ENCODE measurements at places on chromosomes 12 and 14.

GRCh38 chr12:117272690-117273089 lies 82.4 kb upstream of the FBXO21 start:
- DNase-seq: no peak

DNA sequence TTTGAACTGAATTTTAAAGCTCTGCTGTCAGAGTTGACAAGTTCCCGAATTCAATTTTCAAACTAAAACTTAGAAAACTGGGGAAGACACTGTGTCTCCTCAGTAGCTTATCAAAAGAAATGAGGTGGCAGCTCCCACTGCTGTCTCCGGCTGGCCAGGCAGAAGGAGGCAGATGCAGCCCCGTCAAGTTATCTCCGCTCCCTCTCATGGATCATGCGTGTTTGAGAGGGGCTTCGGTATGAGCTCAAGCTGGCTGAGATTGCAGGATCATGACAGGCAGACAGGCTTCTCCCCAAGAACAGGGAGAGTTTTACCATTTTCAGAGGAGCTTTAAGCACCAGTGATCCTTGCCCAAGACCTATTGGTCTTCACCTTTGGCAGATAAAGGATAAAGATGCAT lies 88.8 kb downstream of the NEDD1 start:
- DNase-seq: no peak

DNA sequence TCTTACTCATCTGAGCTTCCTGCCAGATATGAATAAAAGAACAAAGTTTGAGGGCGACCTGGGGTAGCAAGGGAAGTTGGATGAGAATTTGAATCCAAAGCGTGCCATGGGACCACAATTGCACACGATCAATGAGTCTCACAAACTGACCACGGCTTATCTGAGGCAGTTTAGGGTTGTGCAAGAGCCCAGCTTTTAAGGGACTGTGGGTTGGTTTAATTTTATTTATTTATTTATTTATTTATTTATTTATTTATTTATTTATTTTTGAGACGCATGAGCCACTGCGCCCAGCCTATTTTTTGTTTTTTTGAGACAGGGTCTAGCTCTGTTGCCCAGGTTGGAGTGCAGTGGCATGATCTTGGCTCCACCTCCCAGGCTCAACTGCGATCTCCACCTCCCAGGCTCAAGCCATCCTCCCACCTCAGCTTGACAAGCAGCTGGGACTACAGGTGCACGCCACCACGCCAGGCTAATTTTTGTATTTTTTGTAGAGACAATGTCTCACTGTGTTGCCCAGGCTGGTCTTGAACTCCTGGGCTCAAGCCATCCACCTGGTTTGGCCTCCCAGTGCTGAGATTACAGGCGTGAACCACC lies 1.1 kb downstream of the AMDHD1 start:
- no peak for DNase-seq

DNA sequence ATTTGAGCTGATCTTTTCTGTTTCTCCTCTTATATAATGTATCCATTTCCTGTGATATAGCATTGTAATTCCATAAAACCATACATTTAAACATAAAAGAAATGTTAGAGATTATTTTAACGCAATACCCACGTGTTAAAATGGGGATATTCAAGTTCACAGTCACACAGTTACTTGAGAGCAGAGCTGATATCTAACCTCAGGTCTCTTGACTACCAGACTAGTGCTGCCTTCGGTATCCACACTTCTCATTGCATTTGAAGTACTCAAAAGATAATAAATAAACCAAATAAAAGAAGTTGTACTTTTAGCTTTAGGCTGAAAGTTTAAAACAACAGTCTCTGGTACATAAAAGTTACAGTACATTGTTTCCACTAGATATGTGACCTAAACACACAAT lies 2.9 kb downstream of the CLECL1 start:
- DNase-seq: no peak

- DNase-seq: peak; percentile 77
Observed at GRCh38 chr12:55188974-55189556, 31.8 kb upstream of the OR10A7 start.

GRCh38 chr12:54040148-54040494 lies 7.3 kb downstream of the HOXC5 start:
- DNase-seq: no peak

DNA sequence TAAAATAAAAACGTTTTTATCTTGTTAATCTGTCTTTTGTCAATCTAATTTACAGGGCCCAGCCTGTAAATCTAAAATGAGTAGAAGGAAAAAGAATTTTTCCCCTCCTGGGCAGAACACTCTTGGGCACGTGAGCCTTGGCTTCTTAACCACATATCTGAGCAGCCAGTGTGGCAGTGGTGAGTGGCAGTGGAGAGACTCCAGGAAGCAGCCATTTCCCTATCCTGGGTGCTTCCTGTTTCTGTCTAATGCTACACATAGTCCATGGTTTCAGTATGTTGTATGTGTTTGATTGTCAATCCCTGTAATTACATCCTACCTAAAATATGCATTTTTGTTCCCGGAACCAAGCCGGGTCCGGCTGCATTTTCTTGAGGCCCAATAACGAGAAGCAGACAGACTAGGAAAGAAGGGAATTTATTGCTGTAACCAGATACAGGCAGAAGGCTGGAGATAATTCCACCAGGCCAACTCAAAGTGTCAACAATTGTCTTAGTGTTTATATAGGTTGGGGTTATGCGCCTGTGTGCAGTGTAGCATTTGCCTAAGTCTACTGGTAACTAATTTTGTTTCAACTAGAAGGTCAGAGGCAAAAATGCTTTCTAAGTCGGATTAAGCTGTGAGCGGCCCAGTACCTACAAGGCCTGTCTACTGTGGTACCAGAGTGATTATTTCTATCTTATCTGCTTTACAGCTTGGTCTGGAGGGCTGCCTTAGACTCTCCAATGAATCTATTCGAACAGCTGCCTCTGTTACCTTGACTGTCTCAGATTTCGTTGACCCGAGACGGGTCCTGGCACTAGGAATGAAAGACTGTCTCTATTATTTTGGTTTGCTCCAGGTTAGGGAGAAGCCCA lies 82.4 kb upstream of the RESF1 start:
- DNase-seq: no peak

- DNase-seq: no peak
Observed at GRCh38 chr14:85205875-85206274, 324.1 kb upstream of the FLRT2 start.

DNA sequence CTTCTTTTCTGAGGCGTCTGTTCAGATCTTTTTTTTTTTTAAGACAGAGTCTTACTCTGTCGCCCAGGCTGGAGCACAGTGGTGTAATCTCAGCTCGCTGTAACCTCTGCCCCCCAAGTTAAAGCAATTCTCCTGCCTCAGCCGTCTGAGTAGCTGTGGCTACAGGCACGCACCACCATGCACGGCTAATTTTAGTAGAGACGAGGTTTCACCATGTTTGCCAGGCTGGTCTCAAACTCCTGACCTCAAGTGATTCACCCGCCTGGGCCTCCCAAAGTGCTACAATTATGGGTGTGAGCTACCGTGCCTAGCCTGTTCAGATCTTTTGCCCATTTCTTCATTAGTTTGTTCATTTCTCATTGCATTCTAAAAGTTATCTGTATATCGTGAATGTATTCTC lies 55.1 kb upstream of the DBX2 start:
- DNase-seq: no peak

GRCh38 chr14:23933108-23933741 lies 20.3 kb upstream of the DHRS4 start:
- no peak for DNase-seq

DNA sequence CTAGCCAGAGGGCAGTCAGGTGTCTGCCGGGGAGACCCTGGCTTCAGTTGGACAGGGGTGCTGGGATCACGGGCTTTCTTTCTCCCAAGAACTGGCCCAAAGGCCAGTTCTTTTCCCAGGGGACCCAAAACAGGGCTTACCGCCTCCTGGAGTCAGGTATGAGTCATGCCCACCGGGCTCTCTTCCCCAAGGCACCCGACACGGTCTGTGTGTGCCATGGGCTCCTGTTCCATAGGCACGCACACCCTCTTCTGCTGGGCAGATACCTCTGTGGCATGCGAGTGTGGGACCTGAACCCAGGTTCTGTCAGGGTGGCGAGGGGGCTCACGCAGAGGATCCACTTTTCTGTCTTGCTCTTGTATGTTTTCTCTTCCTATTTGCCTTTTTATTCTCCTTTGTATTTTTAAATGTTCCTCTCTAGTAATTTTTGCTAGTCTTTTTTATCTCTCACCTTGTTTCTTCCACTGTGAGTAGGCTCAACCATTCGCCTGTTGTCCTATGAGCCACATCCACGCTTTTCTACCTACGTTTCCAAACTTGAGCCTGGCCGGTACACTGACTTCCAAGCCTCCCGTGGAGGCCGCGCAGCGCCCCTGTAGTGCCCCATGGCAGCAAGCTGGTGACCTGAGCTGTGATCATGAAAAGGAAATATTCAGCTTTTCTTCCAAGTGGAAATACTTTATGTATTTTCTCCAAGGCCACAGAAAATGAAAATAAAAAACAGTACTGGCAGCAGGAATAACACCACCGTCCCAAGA lies 362.2 kb downstream of the CACNA1C start:
- DNase-seq: no peak

DNA sequence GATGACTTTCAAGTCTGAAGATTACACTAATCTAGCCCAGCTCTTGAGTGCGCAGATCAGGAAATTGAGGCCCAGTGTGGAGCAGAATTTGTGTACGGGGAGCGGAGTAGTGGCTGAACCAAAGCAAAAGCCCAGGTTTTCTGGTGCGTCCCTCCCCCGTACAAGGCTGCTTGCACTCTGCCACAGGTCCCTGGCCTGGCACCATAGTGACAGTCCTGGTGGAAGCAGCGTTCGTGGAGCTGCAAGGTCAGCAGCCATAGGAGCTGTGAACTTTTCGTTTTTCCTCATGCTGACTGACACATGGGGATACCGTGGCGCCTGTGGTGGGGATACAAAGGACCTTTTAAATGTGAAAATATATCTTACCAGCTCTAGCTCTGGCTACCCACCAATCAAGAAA lies 1.7 kb downstream of the EVL start:
- no peak for DNase-seq

GRCh38 chr12:32548691-32549281 lies 130.3 kb upstream of the DNM1L start:
- DNase-seq: no peak

GRCh38 chr12:116426391-116427136 lies 132.6 kb upstream of the MAP1LC3B2 start:
- no peak for DNase-seq

GRCh38 chr14:85187521-85187920 lies 342.4 kb upstream of the FLRT2 start:
- DNase-seq: no peak

- no peak for DNase-seq
Observed at GRCh38 chr12:129830796-129831195, 73.0 kb downstream of the TMEM132D start.

- no peak for DNase-seq
Observed at GRCh38 chr14:87600240-87600639, 392.7 kb downstream of the GALC start.

DNA sequence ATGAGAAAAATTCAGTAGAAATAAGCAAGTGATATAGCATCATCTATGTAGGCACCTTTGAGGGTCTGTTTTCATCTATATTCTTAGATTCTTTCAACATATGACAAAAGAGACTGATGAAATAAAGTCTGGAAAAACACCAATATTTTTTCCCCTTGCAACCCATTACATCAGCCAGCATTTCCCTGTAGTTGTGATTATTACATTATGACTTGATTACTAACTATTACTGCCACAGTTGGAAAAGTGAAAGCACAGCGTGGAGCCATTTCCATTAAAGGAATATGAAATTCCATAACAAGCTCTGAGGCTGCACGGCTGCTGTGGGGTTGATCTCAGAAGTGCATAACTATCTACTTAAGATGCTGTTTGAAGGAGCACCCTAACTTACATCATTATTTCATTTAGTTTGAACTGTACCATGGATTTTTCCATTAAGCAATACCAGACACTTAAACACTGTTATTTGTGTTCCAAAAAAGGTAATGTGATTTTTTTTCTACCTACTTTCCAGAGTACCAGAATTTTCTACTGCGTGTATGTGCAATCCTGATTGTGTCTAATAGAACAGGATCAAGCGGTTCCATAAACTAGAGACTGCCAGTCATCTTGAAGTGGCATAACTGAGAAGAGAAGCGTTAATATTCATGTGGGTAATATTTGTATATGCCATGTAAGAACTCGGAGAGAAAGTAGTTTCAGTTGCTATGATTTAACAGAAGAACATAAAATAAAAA lies 405.5 kb downstream of the MDGA2 start:
- DNase-seq: no peak

DNA sequence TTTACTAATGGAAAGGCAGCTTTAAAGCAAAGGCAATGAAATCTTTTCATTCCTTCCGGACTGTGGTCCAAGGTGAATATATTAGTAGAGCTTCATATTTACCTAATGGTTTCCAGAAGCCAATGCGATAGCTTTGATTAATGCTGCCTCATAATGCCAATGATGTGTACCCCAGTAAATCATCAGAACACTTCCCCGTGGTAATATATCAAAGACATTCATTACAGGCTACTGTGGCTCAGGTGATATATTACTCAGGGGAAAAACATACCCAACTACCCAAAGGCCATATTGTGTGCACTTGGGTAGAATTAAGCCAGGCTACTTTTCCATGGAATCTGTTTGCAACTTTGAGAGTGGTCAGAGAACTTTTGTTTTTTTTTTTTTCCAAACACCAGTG lies 69.4 kb upstream of the DACT1 start:
- no peak for DNase-seq

DNA sequence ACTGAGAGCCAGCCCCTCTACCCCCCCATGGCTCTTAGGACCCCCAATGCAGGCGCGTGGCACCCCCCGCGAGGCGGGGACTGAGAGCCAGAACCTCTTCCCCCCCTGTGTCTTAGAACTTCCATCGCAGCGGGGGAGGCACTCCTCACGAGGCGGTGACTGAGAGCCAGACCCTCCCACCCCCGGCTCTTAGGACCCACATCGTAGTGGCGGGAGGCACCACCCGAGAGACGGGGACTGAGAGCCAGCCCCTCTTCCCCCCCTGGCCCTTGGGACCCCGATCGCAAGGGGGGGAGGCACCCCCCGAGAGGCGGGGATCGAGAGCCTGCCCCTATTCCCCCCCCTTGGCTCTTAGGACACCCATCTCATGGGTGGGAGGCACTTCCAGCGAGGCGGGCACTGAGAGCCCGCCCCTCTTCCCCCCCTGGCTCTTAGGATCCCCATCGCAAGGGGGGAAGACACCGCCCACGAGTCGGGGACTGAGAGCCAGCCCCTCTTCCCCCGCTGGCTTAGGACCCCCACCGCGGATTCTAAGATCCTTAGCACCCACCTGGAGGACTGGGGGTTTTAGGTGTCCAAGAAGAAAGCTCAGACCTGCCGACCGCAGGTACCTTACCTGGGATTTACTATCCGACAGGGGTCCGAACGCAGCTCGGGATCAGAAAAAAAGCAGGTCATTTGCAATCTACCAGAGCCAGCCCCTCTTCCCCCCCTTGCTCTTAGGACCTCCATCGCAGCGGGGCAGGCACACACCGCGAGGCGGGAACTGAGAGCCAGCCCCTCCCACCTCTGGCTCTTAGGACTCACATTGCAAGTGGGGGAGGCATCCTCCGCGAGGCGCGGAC lies 44.9 kb downstream of the DDX11 start:
- DNase-seq: no peak

Measured in activated CD4-positive, alpha-beta T cell treated with anti-CD3 and anti-CD28 coated beads, Interleukin-2, amount 10 ng/mL, durations not matched to agents 7 days and 5 days (primary cell).